IPS-NIHi11 (cell line): ENCODE measurements at places on chromosomes 5 and 9.

GRCh38 chr5:168198359-168198758 is 93.1 kb upstream of the WWC1 start:
- DNase-seq: no peak

DNA sequence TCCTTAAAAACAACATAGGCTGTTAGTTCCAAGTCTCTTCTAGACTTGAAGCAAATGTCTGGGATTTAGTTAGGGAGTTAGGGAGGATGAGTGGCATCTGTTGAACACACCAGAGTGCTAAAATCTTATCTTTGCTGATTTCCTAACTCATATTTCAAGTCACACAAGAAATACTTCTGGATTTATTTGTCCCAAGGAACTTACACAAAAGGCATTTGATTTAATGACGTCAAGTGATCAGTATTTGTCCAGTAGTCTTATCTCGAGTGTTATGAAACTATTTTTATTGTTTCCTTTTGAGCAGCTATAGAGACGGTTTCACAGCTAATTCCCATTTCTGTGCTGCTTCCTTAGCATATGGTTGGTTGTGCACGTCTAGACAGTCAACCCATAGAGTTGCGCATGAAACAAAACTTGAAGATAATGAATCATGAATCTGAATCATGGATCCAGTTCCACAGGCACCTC is 140.5 kb upstream of the TUT7 start:
- DNase-seq: no peak

DNA sequence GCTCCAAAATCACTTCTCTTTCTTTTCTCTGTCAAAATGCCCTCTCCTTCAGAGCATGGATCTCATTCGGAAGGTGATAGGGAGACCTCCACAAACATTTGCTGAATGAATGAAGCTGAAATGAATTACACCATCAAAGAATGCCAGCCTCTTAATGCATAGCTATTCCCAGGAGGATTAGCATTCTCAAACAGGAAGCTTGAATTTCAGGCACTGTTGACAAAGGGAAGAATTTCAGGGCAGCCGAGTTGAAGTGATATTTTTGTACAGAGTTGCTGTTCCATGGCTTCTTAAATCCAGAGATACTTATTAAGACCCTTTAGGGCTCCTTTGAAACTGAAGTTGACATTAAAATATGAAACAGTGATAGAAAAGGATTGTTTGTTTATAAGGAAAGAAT is 18.8 kb downstream of the HBEGF start:
- DNase-seq: no peak

DNA sequence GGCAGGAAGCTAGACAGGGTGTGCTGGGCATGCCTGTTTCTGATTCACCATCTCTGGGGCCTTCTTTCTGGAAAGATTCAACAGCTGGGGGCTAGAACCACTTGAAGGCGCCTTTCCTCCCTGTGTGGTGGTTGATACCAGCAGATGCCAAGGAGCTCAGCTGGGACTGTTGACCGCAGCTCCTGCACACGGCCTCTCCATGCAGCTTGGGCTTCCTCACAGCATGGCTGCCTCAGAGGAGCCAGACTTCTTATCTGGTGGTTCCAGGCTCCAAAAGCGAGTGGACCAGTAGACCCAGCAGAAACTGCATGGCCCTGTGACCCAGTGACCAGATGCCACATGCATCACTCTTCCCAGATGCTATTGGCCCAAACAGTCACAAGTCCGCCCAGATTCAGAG is 74.7 kb upstream of the COL5A1 start:
- DNase-seq: no peak

- peak; percentile 38 for DNase-seq
Measured at GRCh38 chr9:120713257-120714087, 798 bp downstream of the MEGF9 start.
